Cortex of kidney (tissue), 1 donor: ENCODE measurements at places on chromosomes 5 and 9.

GRCh38 chr9:130444565-130445221 lies at the start of gene ASS1:
TSS of gene ASS1 (plus strand) at chr9:130444961. CDS start at chr9:130452229, 7,268 bp downstream.
- DNase-seq = no peak

DNA sequence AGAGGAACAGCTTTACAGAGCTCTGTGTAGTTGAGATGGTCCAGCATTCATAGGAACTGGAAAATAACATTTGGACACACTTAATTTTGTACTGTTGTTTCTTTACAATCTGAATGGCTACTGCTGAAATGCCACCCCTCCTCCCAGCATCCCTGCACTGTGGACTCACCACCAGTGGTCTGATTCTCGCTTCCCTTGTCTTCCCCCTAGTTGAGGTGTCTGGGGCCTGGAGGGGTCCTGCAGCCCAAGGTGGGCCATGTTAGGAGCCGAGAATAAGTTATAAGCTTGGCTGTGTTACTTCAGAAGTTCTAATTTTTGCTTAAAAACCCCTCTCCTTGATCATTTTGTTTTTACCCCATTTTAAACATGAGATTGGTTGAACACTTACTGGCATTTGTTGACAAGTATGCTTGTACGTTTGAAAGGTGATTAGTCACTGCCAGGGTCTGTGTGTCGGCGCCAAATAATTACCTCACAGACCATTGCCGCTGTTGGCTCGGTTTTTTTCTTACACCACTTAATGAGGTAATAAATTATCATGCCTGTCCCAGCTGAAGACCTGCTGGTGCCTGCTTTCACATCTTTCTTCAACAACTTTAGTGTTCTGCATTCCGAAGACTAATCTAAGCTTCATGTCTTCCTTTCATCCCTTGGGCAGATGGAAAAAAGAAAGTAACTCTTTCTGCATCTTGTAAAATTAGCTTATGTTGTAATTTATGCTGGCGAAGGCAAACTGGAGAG lies 65.8 kb downstream of the MCCC2 start:
- no peak for DNase-seq

- DNase-seq = no peak
Measured at GRCh38 chr5:107526270-107526937, 144.3 kb downstream of the EFNA5 start.

GRCh38 chr5:159493696-159494095 lies 163.4 kb upstream of the IL12B start:
- no peak for DNase-seq

DNA sequence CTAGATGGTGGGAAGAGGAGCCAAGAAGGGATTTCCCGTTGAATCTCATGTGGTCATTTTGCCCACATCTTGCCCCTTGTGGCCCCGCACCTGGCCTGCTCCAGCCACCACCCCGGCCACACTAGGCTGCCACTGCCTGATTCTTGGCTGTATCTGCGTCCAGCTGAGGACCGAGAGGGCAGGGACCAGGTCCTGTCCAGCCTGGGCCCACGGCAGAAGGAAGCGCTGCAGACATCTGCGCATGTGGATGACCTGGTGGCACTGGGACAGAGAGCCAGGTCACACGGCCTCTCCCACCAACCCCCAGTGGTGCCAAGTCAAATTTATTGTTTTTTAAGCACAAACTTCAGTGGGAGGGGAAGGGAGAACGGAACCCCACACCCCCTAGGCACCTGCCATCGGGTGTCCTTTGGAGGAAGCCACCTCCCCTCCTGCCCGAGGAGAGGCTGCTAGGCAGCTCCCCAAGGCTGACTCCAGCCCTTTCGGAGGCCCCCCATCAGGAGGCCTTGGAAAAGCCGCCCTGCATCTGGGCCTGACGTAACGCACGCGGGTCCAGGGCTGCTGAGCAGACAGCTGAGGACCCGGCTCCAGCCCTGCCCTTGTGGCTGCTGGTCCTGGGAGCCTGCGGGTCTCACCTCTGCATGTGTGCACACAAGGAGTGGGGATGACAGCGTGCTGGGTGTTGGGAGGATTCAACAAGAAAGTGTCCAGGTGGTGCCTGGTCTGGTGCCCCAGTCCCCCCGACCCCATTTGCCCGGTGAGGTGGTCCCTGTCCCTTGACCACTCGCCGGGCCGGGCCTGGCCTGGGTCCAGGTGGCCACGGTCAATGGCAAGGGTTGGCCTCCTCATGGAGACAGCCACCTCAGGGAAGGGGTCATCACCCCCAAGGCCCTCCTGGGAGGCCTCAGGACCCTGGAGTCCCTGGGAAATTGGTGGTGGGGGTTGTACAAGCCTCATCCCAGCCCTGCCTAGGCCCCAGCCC lies 5.9 kb upstream of the QRFP start:
- no peak for DNase-seq

DNA sequence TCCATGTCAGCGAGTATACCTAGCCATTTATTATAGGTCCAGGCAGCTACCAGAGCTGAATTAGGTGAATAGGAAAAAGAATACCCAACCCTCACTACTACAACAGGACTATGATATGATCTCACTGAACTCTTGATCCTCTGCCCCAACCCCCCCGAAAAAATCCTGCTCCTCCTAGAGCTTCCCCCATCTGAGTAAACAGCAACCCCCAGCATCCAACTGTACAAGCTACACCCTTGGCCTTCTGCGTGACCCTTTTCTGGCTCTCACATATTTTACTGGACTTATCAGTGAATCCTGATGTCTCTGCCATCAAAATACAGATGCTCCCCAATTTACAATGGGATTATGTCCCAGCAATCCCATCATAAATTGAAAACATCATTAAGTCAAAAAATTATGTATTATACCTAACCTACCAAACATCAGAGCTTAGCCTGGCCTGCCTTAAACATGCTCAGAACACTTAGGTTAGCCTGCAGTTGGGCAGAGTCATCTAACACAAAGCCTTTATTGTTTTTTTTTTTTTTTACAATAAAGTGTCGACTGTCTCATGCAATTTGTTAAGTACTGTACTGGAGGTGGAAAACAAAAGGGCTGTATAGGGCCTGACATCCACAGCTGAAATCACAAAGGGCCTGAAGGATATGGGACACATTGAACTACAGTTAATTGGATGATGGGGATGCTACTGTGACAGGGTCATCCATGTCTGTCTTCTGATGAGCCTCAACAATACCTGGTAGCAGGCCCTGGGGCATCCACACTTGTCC lies 128.9 kb upstream of the ERCC6L2 start:
- DNase-seq = no peak

GRCh38 chr5:136073714-136074529 lies 45.1 kb downstream of the TGFBI start:
- no peak for DNase-seq

GRCh38 chr5:14489643-14490042 lies 91.9 kb upstream of the OTULINL start:
- DNase-seq = no peak

GRCh38 chr5:141903261-141903660 lies 20.4 kb upstream of the DELE1 start:
- no peak for DNase-seq

DNA sequence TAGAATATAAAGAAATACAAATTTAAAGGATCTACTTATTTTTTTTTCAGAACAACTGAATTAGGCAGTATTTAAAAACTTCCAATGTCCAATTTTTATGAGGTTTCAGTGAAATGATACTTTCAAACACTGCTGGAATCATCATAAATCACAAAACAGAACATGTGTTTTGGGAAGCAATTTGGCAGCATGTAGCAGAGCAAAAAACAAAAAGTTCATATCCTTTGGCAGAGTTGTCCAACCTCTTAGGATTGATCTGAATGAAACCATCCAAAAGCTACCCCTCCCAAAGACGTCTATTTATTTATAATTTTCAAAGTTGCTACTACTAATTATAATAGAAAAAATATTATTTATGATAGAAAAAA lies 192.4 kb upstream of the PUM3 start:
- no peak for DNase-seq
